Urothelium cell line (cell line): ENCODE measurements at places on chromosomes 13 and 19.

DNA sequence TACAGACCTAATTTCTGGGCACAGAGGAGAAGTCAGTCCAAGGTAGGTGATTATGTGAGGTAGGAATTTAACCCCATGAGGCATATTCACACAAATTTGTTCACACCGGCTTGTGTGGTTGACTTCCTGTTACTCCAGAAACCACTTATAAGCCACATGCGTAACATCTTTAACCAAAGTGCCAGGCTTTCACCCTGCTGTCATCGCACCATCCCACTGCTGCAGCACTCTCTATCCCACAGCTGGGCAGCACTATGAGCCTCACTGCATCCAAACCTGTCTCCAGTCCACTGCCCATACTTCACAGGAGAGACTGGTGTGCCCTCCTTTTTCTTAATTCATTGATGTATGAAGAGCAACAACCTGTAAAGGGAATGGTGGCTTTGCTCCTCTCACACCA, 128.2 kb upstream of the ARGLU1 start:
- DNase-seq = no peak

DNA sequence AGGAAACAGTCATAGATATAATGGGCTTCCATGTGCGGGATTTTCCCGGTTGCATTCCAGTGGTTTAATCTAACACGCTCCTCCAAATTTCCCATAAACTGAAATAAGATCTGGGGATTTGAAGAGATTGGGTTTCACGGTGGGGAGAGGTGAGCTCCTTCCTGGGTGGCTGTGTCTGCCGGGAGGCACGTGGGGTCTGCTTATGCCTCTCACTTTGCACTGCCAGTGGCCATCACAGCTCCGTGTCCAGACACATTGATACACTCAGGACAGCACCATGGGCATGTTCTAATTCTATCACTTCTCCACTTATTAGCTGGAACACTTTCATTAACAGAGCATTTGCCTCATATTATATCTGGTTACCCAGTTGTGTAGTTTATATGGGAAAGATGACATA, 73.4 kb downstream of the SOX1 start:
- no peak for DNase-seq

DNA sequence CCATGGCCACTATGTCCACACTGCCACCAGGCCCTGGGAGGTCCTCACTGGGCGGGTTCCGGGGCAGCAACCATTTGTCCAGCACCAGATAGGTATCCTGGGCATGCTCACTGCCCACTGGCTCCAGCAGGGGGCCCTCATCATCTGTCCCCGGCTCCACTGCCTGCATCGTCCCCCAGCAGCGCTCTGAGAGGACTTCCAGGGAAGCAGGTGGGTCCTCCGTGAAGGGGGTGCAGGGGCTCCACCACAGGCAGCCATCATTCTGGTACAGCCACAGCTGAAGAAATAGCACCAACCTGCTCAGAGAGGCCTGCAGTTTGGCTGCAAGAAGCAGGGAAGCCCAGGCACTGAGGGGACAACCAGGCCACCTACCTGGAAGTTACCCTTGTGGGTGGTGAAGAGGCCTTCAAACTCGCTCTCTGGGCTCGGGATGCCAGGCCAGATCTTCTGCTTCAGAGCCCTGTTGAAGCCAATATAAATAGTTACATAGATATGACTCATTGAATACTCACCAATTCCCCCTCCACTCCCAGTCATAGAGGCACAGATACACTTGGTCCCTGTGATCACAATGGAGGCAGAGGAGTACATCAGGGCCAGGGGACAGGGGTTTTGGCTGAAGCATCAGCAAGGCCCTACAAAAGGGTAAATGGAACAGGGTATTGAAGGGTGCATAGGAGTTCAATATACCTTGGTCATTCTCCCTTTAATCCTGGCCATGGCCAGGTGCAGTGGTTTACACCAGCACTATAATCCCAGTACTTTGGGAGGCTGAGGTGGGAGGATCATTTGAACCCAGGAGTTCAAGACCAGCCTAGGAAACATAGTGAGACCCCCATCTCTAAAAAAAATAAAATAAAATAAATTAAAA, 4.1 kb downstream of the SWSAP1 start:
- DNase-seq = no peak

DNA sequence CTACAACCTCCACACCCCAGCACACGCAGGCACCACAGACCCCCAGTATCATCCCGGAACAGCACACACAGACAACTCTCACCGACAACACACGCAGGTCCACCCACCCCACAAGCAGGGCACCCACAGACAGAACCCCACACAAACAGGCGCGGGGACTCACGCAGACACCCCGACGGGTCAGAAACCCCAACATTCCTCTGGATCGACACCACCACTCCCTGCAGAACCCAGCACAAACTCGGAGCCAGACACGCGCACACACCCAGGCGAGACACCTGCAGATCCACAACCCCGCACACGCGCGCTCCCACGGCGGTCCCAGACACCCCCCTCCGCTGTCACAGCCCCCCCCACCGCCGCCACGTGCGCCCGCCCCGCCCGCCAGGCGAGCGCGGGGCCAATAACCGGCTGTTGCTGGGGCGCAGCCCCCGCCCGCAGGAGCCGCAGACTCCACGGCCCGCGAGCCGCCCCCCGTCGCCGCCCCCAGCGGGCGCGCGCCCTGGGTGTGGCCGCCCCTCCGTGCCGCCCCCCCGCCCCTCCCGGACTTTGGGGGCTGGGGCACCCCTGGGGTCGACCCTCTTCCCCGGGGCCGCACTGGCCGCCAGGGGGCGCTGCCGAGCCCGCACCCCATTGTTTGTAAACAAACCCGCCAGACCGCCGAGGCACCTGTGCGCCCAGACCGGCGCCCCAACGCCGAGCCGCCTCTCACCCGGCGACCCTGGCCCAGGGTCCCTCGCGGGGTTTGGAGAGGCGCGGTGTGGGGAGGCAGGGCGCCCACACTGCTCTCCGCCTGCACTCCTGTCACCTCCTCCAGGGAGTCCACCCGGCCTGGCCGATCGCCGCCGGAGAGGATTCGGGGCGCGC, 712 bp downstream of the BBC3 start:
- DNase-seq = peak; percentile 57

DNA sequence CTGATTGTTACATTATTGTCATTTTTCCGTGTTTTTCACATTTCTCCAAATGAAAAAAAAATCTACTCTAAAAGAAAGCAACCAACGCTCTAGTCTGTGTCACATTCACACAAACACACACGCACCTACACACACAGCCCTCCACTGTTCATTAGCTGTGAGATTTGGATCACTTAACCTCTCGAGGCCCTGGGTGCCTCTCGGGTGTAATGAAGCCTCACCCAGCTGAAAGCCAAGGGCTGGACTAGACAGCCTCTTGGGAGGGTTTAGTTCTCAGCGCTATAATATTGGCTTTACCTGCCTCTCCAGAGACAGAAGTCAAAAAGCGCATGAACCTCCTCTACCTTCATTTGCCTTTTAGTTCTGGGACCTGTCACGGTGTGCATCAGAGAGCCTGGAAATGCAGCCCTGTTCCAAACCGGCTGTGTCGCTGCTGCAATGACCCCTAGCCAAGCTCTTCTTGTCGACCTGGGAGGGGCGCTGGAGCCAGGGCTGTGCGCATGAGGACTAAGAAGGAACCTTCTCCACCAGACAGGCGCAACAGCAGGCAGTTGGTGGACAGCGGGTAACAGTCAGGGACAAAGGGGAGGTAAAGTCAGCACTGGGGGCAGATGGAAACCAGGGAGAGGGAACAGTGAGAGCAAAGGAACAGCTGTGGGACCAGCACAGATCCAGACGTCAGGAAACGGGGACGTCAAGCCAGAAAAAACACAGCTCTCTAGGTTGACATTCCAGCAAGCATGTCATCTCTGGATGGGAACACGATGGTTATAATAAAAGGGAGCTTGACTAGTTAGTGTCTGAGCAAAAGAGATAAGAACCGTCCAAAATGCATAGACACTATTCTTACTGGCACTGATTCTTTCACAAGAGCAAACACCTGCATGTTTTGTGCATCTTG, 375.9 kb downstream of the EFNB2 start:
- no peak for DNase-seq

GRCh38 chr19:2976609-2977000, 759 bp upstream of the TLE6 start:
- no peak for DNase-seq

- no peak for DNase-seq
Measured at GRCh38 chr13:83085186-83085900, 796.9 kb downstream of the SLITRK1 start.

- DNase-seq = no peak
Measured at GRCh38 chr13:95652821-95653220, 8.3 kb upstream of the DZIP1 start.

GRCh38 chr13:49454388-49455006, 10.4 kb downstream of the SETDB2 start:
- no peak for DNase-seq

GRCh38 chr19:5339198-5339949, 1.2 kb downstream of the PTPRS start:
- DNase-seq = peak; percentile 44

- DNase-seq = no peak
Measured at GRCh38 chr13:47168066-47168465, 271.2 kb upstream of the HTR2A start.

DNA sequence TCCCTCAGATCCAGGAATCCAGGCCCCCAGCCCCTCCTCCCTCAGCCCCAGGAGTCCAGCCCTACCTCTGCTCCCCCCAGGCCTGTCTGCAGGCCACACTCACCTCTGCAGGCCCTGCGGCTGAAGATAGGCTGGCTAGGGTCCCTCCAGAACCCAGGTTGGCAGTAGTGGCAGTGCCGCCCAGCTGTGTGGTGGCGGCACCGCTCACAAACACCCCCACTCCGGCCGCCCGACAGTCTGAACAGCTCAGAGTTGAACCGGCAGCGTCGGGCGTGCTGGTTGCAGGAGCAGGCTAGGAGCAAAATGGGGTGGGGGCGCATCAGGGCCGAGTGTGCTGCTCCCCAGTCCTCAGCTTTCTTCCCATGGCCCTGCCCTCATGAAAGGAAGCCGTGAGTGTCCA, 8.3 kb downstream of the NTN5 start:
- no peak for DNase-seq

DNA sequence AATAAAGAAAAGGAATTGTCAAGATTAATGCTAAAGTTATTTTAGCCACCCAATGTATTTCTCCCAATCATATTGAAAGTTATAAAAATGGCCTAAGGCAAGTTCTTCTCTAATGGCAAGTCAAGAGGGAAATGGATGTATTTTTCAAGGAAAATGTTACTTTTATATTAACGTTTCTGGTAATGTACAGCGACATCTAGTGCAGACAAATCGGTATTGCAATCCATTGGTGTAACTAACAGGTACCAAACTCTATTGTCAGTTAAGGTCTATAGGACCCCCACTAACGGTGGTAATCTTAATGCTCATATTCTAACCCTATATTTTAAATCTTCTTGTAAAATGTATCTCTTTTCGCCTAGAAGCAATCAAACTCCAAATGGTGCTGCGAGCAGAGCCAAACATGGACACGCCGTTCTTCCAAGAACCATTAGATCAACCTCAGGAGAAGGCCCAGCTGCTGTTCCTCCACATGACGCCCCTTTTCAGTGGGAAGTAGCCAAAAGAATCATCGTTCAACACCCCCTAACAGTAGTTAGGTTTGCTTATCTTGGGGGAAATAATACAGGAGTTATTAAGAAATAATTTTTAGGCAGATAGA, 98.5 kb upstream of the PABPC3 start:
- no peak for DNase-seq

GRCh38 chr13:97120346-97120745, 101.8 kb upstream of the MBNL2 start:
- DNase-seq = no peak

DNA sequence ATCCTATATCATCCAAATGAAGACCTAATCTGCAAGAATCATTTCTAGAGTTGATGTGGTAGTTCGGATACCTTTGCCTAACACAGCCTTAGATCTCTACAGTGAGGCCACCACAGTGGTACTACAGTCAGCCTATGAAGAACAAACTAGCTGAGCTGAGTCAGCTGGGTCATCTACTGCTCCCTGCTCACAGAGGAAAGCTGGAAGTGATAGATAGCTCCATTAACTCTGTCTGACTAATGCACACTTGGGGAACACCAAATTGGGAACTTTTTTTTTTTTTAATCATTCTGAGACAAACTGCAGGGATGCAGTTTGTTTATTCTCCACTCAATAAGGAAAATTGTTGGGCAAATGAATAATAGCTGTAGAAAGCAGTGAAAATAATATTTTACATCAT, 1160.6 kb downstream of the PCDH9 start:
- no peak for DNase-seq

DNA sequence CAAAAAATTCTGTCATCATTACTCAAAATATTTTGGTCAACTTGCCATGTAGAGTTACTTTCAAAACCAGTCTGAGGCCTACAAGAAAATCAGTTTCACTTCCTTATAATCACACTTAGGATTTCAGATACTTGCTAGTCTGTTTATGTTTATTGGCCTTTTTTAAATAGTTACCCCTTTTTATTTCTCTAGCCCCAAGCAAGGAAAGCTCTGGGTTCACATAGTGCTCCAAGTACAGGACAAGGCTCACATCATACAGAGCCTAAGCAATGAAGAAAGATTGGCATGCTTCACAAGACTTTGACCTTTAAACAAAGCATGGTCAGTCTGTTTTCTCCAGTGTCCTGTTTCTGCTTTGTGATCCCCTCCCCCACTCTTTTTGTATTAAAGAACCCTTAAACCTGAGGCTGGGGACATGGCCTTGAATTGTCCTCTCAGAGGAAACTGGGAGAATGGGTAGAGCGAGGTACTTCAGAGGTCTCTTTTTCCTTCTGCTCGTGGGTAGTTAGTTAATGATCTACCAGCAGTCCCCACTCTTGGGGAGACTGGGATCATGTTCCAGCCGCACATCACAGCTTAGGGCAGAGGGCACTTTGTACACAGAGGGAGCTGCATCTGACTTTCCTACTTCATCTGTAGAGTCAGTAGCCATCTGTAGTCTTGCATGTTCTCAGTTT, 30.7 kb downstream of the CEACAM1 start:
- no peak for DNase-seq

- DNase-seq = no peak
Measured at GRCh38 chr19:55696301-55697068, 21.5 kb downstream of the EPN1 start.

- DNase-seq = no peak
Measured at GRCh38 chr19:18419699-18420460, 682 bp downstream of the SSBP4 start.

DNA sequence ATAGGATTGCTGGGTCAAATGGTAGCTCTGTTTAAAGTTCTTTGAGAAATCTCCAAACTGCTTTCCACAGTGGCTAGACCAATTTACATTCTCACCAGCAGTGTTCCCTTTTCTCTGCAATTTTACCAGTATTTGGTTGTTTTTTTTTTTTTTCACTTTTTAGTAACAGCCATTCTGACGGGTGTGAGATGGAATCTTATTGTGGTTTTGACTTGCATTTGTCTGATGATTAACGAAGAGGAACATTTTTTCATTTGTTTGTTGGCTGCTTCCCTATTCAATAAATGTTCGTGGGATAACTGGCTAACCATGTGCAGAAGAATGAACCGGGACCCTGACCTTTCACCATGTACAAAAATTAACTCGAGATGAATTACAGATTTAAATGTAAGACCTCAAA, 31.2 kb downstream of the CYP4F2 start:
- DNase-seq = no peak
